ENCODE measurements at places on chromosomes 11 and 22.
A peak's percentile ranks its signal among the peaks of the same experiment; 100 is the strongest.

- H3K4me3 ChIP-seq, result no peak overlapping the region
- DNase-seq, result no peak
- H3K36me3 ChIP-seq, result no peaks in the 10 kb centered on the region
- H3K4me1 ChIP-seq, result peaks cover 4% of the 10 kb centered on the region
These were observed 5.3 kb downstream of the LGALS12 start for GRCh38 chr11:63511048-63511748.

- DNase-seq, result no peak
- H3K27ac ChIP-seq, result no peak overlapping the region
- peaks cover 33% of the 10 kb centered on the region for H3K4me1 ChIP-seq
These were observed 85.3 kb upstream of the WNT7B start for GRCh38 chr22:46062232-46062615.

- H3K27me3 ChIP-seq, result no peaks in the 10 kb centered on the region
- no peak overlapping the region for H3K4me3 ChIP-seq
- DNase-seq, result no peak
- no peak overlapping the region for H3K27ac ChIP-seq
- no peaks in the 10 kb centered on the region for H3K4me1 ChIP-seq
These were observed 28.9 kb downstream of the CELSR1 start for GRCh38 chr22:46508491-46508999.

DNA sequence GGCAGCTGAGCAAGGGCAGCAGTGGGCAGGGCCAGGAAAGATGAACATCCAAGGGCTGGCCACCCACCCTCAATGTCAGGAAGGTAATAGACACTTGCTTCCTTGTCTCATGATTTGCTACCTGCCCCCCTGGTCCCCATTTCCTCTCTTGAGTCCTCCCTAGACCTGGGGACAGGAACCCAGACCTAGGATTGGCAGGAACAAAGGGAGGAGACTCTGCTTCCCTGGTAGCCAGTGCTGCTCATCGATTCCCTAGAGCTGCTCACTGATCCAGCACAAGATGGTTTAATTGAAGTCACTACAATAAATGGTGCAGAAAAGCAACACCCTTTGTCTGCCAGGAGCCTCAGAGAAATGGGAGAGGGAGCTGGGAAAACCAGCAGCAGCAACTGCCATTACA is 67.8 kb upstream of the CHST1 start:
- no peak for DNase-seq
- no peaks in the 10 kb centered on the region for H3K36me3 ChIP-seq
- no peaks in the 10 kb centered on the region for H3K4me1 ChIP-seq

GRCh38 chr11:121445071-121445768 is 6.9 kb upstream of the SORL1 start:
- H3K27me3 ChIP-seq, result no peaks in the 10 kb centered on the region
- H3K4me1 ChIP-seq, result peaks cover 61% of the 10 kb centered on the region
- peak overlapping the region; percentile 37 for H3K27ac ChIP-seq
- H3K4me3 ChIP-seq, result no peak overlapping the region

- no peak overlapping the region for H3K4me3 ChIP-seq
- H3K36me3 ChIP-seq, result no peaks in the 10 kb centered on the region
- no peak for DNase-seq
- no peaks in the 10 kb centered on the region for H3K4me1 ChIP-seq
- no peak overlapping the region for H3K27ac ChIP-seq
These were observed 52.8 kb downstream of the ZNRF3 start for GRCh38 chr22:28936200-28936599.

DNA sequence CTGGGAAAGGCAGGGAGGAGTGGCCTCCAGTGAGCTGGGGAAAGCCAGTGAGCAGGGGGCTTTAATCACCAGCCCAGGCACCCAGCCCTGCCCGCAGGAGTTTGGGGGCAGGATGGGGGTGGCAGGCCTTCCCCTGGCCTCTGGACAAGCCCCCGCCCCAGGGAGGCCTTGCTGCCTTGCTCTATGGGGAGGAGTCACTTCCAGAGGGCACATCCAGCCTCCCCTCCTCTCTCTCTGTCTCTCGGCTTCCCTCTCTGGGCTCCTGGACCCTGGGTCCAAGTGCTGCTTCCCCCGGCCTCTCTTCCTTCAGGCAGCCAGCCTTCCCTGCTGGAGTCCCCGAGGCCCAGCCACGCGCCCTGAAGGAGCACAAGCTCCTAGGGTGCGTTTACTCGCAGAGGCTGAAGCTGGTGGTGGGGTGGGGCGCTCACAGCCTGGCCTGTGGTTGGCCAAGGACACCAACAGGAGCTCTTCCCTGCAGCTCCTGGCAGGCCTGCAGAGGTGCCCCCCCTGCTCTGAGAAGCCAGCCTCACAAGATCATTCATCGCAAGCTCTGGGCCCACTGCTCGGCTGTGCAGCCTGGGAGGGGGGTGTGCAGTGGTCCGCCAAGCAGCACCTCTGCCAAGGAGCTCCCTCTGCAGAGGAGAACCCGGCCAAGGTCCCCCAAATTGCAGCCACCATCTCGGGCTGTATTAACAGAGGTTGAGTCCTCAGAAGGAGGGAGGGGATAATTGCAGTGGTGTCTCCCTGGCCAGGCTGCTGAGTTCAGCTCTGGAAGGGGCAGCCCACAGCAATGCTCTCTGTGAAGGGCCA is 25.4 kb downstream of the OSBPL5 start:
- no peak overlapping the region for H3K27ac ChIP-seq
- H3K4me1 ChIP-seq, result peaks cover 14% of the 10 kb centered on the region

GRCh38 chr22:29443452-29443851 is 5.1 kb downstream of the RFPL1 start:
- no peaks in the 10 kb centered on the region for H3K36me3 ChIP-seq
- no peak overlapping the region for H3K4me3 ChIP-seq
- no peak for DNase-seq
- no peaks in the 10 kb centered on the region for H3K4me1 ChIP-seq
- no peak overlapping the region for H3K27ac ChIP-seq

DNA sequence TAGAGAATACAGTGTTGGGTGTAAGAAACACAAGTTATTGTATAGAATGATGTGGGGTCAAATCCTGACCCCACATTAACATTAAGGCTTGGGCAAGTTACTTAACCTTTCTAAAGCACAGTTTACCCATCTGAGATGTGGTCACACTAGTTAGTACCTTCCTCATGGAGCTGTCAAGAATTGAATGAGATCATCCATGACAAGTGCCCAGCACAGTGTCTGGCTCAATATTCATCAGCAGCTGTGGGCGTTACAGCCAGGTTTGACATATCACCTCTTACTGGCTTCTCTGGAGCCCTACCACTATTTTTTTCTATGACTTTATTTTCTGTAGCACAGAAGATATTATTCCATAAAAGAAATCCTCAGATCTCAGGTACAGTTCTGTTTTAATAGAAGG is 57.2 kb downstream of the SC5D start:
- no peak overlapping the region for H3K4me3 ChIP-seq
- H3K36me3 ChIP-seq, result no peaks in the 10 kb centered on the region
- H3K27me3 ChIP-seq, result no peaks in the 10 kb centered on the region
- no peak overlapping the region for H3K27ac ChIP-seq
- H3K4me1 ChIP-seq, result no peaks in the 10 kb centered on the region
- DNase-seq, result no peak

DNA sequence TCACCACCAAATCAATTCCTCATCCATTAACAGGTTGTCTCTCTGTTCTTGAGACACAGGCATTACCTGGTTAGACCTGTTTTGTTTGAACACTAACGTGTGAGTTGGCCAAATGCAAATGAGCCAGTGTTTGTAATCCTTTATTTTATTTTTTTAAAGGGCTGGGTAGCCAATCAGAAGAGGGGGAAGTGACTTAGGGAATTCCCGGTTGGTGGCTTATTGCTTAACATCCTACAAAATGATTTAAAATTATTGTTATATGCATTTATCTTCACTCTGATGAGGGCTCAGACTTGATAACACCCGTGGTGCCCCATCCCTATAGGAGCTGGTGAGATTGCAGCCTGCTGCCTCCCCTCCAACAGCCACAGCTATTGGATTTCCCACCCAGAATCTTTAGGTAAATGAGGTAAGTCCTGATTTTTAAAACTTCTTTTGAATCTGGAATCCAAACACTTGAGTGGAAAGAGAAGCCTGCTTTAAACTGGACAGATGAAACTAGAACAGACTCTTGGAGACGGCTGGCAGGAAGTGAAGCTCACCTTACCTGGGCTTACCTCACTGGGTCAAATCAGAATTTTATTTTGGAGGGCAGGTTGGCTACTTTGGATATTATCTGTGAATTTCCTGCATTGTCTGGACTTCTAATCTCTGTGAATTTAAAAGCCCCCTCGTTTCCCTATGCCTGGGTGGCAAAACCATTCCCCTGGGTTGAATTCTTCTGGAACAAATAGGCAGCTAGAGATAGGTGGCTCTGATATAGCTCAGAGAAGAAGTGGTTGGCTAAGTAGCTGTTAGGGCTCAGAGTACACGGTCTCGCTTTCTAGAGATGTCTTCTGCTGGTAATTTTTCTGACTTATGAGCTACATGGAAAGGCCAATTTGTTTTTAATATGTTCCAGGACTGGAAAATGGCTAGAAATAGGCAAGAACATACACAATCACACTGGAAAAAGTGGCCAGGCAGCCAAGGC is at the start of gene EHF:
Gene EHF (plus strand): TSS at position 274 of the 973 bp plus-strand sequence. CDS start 21,538 bp downstream, outside the sequence.
- DNase-seq, result no peak
- H3K4me3 ChIP-seq, result no peak within 1 kb of the TSS
- peaks cover 10% of the 10 kb centered on the region for H3K4me1 ChIP-seq
- no peak within 1 kb of the TSS for H3K27ac ChIP-seq
- H3K36me3 ChIP-seq, result no peaks in the 10 kb centered on the region

DNA sequence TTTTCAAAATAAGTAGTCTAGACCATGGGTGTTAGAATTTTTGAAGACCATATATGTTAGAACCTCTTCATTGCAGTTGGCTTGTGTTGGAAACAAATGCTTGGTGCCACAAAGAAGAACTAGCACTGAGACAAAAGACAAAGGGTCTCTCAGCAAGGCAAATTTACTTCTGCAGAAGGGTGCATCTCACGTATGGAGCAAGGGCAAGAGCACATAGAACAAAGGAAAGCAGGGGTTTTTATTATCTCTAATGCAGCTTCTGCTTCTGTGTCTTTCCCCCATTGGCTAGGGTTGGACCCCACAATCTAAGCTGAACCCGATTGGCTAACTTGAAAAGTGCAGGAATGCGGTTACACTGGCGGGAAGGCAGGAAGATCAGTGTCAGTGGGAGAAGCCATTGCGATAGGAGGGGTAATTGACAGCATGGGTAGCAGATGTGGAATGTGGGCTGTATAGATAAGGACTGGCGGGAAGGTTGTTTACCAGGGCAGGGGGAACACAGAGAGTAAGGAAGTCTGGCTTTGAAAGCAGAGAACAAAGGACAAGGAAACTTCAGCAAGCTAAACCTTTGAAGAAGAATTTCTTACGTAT is 9.2 kb upstream of the RBMXL2 start:
- H3K27ac ChIP-seq, result no peak overlapping the region
- H3K36me3 ChIP-seq, result no peaks in the 10 kb centered on the region
- H3K4me1 ChIP-seq, result no peaks in the 10 kb centered on the region
- no peak for DNase-seq

DNA sequence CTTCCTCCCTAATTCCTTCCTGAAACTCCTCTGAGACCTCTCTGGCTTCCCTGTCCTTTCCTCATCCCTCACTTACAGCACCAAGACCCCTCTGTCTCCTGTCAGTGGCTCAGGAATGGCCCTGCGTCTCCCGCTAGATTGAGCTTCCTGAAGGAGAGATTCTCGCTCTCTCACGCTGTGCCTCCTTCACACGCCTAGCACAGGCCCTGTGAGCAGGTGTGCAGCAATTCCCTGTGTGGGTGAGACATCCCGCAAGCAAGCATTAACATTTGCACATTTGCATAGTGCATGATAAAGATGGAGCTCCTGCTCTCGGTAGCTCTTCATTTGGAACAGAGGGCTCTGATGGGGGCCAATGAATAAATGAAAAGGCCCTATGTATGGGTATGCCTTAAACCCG is 159.8 kb downstream of the ADAMTS15 start:
- no peak for DNase-seq
- no peaks in the 10 kb centered on the region for H3K4me1 ChIP-seq

DNA sequence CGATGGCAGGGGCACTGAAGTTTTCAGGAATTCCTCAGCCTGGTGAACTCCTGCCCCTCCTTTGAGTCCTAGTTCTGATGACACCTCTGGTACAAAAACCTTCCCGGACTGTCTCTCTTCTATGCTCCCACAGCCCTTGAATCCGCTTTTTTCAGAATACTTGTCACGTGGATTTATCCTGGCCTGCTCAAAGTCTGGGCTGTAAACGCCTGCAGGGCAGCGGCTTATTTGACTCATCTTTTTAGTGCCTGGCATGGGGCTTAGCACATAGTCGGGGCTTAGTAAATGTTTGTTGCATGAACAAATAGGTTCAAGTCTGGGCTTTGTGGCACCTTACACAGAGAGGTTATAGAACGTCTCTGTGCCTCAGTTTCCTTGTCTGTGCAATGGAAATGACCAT is 13.4 kb upstream of the KCNJ11 start:
- H3K4me3 ChIP-seq, result no peak overlapping the region
- DNase-seq, result no peak
- H3K27ac ChIP-seq, result no peak overlapping the region
- no peaks in the 10 kb centered on the region for H3K27me3 ChIP-seq

GRCh38 chr11:123797114-123797513 is 9.0 kb downstream of the OR6M1 start:
- H3K27me3 ChIP-seq, result no peaks in the 10 kb centered on the region
- H3K4me1 ChIP-seq, result no peaks in the 10 kb centered on the region
- H3K27ac ChIP-seq, result no peak overlapping the region

DNA sequence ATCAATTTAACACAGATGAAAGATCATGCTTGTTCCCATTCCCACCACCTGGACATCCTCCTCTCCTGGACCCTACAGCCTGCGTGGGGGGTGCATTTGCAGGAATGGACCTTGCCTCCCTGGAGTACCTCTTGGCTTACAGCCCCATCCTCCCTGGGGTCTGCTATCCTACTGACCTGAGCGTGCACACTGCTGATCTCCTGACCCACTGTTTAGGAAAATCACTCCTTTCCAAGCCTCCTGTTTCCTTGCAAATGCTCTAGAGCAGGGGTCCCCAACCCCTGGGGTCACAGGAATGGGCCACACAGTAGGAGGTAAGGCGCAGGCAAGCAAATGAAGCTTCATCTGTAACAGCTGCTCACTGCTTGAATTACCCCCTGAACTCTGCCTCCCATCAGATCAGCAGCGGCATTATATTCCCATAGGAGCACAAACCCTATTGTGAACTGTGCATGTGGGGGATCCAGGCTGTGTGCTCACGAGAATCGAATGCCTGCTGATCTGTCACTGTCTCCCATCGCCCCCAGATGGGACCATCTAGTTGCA is 88.2 kb upstream of the SEPTIN5 start:
- no peak overlapping the region for H3K27ac ChIP-seq
- peaks cover 7% of the 10 kb centered on the region for H3K4me1 ChIP-seq
- no peaks in the 10 kb centered on the region for H3K36me3 ChIP-seq
- no peak for DNase-seq

DNA sequence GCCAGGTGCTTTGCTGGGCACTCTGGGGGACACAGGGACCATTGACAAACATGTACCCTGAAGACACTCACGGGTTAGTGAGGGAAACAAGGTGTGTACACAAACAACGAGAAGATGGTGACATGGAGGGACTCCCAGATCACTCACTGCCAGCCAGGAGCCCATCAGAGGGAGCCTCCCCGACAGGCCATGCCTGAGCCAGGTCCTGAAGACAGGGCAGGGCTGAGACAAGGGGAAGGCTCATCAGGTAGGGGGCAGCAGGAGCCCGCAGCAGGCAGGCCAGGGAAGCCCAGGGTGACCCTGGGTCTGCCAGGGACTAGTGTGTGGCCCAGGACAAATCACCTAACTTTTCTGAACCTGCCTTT is 127.9 kb downstream of the BUD13 start:
- H3K27ac ChIP-seq, result no peak overlapping the region
- H3K36me3 ChIP-seq, result no peaks in the 10 kb centered on the region
- H3K4me1 ChIP-seq, result no peaks in the 10 kb centered on the region

All from CD4-positive, alpha-beta T cell (primary cell).